ENCODE measurements at places on chromosomes 5 and 9.

- no peak for DNase-seq
Observed at GRCh38 chr5:154758493-154758892, 3.3 kb downstream of the LARP1 start.

- no peak for DNase-seq
Observed at GRCh38 chr5:573206-573605, 38.9 kb upstream of the CEP72 start.

- no peak for DNase-seq
Observed at GRCh38 chr5:95283761-95284571, 928 bp downstream of the MCTP1 start.

DNA sequence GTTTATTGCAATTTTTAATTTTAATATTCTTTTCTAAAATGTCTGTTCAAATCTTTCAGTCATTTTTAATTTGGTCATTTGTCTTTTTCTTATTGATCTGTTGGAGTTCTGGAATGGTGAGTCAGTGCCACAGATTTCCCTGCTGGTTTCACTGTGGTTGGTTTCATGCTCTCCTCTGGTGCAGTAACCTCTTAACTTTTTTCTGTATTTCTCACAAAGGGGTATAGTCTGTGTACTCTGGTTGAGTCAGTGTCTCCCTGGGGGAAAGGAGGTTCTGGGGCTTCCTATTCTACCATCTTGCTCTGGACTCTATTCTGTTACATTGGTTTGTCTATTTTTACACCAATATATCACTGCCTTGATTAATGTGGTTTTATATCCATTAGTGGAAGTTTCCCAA lies 178.8 kb downstream of the CSNK1G3 start:
- no peak for DNase-seq

GRCh38 chr5:64632251-64632650 lies 58.1 kb upstream of the SHISAL2B start:
- no peak for DNase-seq

GRCh38 chr5:142233083-142234032 lies 91.5 kb downstream of the SPRY4 start:
- DNase-seq = no peak

DNA sequence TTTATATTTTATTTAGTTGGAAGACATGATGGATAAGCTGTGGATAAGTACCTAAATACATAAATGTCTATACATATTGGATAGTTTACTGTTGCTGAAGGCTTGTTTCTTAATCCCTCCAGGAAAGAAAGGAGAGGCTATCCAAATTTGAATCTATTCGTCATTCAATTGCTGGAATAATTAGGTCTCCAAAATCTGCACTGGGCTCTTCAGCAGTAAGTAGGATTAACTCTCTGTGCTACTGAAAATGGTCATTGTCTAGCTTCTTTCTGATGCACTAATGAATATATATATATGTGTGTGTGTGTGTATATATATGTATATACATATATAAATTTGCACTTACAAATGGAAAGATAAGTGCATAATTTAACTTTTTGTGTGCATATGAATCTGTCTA lies 198.3 kb downstream of the FER start:
- DNase-seq = no peak

GRCh38 chr5:76851728-76852369 lies 2.0 kb downstream of the S100Z start:
- DNase-seq = no peak

DNA sequence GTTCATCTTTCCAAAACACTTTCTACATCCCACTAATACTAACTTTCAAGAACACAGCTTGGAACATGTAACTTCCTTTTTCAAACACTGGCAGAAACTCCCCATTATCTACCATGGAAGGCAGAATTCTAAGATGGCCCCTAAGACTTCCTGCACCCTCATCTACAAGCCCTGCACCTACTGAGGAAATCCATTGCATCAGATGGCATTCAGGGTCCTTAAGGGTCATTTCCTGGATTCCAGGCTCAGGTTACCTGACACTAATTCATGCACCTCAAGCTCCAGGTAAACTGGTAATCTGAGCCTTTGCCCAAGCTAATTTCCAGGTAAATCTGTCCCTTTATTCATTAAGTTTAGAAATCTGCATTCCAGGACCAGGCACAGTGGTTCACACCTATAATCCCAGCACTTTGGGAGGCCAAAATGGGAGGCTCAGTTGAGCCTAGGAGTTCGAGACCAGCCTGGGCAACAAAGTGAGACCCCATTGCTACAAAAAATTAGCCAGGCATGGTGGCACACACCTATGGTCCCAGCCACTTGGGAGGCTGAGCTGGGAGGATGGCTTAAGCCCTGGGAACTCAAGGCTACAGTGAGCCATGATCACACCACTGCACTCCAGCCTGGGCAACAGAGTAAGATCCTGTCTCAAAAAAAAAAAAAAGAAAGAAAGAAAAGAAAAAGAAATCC lies 91.6 kb downstream of the NFIB start:
- no peak for DNase-seq

GRCh38 chr5:64900618-64901017 lies 131.9 kb downstream of the CWC27 start:
- DNase-seq = no peak

- peak; percentile 64 for DNase-seq
Observed at GRCh38 chr9:133855802-133856521, 117.8 kb upstream of the SARDH start.

DNA sequence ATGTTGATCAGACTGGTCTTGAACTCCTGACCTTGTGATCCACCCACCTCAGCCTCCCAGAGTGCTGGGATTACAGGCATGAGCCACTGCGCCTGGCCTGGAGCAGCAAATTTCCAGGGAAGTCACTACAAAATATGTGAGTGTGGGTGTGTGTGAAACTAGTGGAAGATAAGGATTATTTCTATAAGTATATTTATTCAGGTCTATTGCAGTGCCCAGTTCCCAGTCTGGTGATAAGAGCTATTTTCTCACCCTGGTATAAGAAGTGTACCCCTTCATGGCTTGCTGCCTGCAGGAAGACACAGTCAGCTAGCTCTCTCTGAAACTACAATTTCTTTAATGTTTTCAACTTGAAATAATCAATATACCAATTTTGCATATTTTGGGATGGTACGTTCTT lies 37.1 kb downstream of the TARS1 start:
- no peak for DNase-seq

DNA sequence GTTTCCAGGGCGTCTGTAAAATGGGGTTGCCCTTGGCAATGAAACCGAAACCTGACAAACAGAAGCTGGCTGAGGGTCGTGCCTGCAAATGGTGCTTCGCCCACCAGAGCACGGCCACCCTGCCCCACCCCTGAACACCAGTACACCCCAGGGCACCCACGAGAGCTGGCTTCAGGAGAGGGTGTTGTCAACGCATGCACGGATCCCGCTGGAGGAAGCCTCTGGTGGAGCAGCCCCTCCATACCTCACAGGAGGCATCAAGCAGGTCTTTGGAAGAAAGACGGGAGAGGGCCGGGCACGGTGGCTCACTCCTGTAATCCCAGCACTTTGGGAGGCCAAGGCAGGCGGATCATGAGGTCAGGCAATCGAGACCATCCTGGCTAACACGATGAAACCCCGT lies 8.6 kb downstream of the SLC6A3 start:
- DNase-seq = no peak

DNA sequence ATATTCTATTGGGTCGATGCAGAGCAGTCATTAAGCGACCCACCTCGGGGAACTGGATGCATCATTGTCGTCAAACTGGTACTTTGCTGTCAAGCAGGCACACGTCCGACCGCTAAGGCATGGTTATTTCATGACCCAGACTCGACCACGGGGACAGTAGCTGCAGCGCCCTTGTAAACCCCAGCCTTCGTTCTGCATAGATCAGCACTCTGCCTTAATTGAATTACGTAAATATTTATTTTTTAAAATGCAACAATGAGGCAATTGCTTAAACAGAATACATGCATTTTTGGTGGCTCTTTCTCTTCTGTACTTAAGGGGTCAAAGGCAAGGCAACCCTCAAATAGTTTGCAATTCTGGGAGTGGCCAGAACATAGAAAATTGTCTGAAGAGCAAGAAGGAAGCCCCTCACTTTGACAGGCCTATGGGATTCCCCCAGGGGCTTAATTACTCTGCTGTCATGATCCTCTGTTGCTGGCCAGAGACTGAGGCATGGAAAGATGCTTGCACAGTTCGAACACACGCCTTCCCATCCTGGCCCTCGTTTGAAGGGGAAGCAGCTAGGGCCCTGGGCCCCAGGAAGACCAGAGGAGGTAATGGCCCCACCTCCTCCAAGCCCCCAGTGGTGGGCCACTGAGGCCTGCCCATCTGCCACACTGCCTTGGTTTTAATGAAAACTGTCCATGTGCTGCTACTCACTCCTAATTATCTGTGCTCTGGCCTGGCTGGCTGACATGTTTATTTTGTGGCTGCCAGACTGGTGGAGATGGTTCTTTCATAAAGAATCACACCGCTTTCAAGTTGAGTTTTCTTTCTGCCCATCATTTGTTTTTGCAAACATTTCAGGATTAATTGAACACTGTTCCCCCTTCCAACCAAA lies 169.7 kb upstream of the MAST4 start:
- DNase-seq = no peak

DNA sequence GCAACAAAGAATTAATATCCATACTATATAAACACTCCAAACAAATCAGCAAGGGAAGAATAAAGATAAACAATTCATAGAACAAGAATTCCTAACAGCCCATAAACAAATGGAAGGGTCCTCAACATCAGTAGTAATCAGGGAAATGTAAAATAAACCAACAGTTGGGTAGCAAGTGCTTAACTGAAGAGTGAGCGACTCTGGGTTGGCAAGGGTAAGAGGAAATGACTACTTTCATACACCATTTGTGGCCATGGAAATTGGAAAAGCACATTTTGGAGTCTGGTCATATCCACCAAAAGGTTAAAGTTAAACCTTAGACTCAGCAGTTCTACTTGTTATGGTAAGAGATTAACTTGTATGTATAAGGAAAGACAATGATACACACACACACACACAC lies 17.4 kb upstream of the RORB start:
- DNase-seq = no peak

- no peak for DNase-seq
Observed at GRCh38 chr9:83047839-83048775, 14.8 kb downstream of the RASEF start.

DNA sequence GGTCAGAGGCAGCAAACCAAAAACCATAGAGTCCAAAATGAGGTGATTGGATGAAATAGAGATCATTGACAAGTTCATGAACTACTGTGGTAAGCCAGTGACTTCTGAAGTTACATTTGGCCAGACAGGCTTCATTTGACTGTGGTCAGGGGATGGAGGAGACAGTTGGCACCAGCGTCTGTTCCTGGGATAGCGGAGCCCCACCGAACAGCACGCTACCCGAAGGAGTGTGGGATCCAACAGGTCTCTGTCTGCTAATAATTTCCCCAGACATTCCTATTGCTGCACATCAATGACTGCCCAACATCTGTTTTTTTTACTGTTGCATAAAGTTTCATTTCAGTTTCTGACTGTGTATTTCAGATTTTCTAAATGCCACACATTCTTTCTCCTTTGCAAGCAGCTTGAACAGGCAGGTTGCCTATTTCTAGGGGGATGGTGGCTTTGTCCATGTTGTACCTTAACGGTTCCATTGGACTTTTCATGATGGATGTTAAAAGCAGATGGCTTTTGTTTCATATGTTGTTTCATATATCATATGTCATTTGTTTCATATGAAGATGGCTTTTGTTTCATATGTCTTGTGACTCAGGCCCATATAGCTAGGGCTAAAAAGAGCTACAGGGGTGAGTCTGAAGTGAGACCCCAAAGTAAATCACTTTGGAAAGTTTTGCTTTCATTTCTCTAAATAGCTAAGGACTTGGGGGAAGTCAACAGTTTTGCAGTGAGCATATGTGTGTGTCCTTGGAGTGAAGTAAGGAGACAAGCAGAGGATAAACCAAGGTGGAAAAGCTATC lies 180.8 kb downstream of the GOLPH3 start:
- peak; percentile 25 for DNase-seq

- no peak for DNase-seq
Observed at GRCh38 chr9:77575785-77576184, 72.3 kb downstream of the GNA14 start.

DNA sequence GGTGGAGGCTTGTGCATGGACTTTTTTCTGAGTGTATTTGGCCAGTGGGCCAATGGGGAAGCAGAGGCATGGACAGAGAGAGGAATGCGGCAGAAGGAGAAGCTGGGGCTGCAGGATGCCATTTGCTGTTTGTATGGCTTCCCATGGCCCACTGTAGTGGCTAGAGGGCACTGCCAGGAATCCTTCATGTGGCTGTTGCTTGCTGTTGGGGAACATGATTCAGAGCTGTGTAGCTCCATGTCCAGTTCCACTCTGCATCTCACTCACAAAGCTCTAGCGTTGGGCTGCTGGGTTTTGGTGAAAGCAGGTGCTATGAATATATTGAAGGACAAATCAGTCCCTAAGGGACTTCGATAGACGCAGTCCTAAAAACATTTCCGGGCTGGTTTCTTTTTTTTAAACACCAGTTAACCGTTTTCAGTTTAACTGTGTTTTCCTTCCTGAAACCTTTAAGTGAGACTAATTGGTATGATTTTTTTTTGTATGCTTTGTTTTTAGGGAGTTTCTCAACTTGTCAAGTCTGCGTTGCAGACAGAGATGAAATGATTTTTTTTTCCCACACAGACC lies 51.3 kb downstream of the SLC22A5 start:
- no peak for DNase-seq

DNA sequence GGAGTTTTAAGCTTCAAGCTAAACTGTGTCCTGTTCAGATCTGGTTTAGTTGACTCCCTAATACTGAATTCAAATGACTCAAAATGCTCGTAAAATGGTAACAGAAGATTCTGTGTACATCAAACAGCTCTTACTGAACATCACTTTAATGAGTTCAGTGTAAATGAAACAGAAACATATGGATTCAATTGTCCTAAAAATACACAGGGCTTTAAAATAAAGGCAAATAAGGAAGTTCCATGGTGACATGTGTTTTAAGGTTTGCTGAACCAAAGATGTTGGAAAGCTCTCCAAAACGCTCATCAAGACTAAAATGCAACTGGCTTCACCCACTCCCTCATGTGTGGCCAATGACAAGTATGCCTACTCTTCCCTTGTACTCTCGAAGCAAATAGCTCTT lies 340.0 kb upstream of the PIK3R1 start:
- DNase-seq = no peak

DNA sequence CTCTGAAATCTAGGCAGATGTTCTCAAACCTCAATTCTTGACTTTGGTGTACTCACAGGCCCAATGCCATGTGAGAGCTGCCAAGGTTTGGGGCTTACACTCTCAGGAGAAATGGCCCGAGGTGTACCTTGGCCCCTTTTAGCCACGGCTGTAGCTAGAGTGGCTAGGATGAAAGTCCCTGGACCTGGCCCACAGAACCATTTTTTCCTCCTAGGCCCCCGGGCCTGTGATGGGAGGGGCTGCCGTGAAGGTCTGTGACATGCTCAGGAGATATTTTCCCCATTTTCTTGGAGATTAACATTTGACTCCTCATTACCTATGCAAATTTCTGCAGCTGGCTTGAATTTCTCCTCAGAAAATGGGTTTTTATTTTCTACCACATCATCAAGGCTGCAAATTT lies 1296.5 kb downstream of the MAT2B start:
- no peak for DNase-seq

- no peak for DNase-seq
Observed at GRCh38 chr9:6611865-6612264, 33.7 kb downstream of the GLDC start.

- no peak for DNase-seq
Observed at GRCh38 chr5:171520300-171521174, 101.1 kb downstream of the FGF18 start.

- DNase-seq = peak; percentile 24
Observed at GRCh38 chr5:41788941-41789368, 81.3 kb downstream of the OXCT1 start.

- no peak for DNase-seq
Observed at GRCh38 chr9:136777359-136777758, 13.0 kb upstream of the LCN15 start.

- no peak for DNase-seq
Observed at GRCh38 chr5:73631500-73631899, 5.5 kb downstream of the ARHGEF28 start.

Data from AG09319 (cell line).